CD4-positive, alpha-beta T cell treated with Interleukin-1 beta for 1 hour (primary cell): ENCODE measurements at places on chromosomes 16 and 17.

GRCh38 chr17:62597920-62598319 lies 29.6 kb upstream of the MRC2 start:
- DNase-seq, result no peak

DNA sequence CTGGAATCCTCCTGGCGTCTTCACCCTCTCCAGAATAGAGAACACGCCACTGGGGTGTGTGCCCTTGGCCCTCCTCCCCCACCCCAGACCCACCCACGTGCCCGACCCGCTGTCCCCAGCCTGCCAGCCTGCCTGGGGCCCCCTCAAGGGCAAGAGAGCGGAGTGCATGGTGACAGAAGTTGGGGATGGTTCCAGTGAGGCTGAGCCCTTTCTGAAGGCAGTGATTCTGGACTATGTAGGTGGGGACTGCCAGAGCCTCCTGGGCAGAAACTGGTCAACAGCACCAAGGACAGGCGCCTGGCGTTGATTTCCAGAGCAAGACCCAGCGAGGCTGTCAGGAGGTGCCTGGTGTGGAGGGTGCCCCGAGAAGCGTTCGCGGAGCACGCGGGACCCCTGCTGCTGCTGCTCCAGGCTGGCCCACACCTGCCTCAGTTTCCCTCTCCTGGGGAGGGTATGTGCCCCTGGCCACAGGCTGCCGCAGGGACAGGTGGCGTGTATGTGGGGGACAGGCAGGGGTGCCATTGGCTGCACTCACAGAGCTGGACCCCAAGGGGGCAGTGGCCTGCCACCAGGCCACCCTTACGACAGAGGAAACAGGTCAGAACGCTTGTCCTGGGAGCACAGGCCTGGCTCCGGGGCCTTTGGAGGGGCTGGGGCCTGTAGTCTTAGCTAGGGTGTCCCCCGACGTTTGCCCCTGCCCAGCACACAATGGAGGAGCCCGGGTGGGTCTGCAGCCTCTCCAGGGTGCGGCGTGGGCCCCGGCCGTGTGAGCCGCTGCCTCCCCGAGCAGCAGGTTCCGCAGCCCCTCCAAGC lies 1.2 kb downstream of the SSTR5 start:
- DNase-seq, result no peak

DNA sequence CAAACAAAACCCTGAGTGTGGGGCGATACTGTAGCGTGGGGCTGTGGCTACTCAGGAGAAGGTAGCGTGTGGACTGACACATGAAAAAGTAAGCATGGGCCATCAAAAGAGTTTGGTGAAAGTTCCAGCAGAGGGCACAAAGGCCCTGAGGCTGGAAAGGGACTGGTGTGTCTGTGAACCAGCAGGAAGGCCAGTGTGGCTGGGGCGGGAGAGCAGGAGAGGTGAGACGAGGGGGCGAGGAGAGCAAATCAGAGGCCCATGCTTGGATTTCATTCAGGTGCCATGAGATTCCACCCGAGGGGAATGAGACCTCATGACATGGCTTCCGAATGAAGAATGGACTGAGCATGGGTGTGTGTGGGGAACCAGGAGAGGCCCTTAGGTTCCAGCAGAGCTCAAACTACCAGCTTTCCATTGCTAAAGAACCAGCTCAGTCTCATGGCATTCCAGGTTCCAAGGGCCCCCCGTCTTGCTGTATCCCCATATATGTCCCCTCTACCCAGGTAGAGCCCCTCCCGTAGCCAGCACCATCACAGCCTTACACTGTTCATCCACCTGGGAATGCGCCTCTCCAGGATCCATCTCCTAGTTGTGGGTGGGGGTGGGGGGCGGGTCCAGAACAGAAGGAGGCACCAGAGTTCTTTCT lies 31.1 kb downstream of the TRPV2 start:
- no peak for DNase-seq

- DNase-seq, result no peak
Measured at GRCh38 chr16:67277294-67277998, 1.9 kb upstream of the PLEKHG4 start.

GRCh38 chr16:28175715-28176114 lies 36.0 kb downstream of the XPO6 start:
- DNase-seq, result no peak

- DNase-seq, result no peak
Measured at GRCh38 chr16:11242658-11243057, 13.3 kb downstream of the SOCS1 start.

- DNase-seq, result no peak
Measured at GRCh38 chr16:73248316-73248715, 200.4 kb upstream of the ZFHX3 start.

- peak; percentile 75 for DNase-seq
Measured at GRCh38 chr17:40362696-40363110, 1.8 kb downstream of the GJD3 start.

- DNase-seq, result no peak
Measured at GRCh38 chr17:7588553-7589203, 1.2 kb downstream of the SOX15 start.

DNA sequence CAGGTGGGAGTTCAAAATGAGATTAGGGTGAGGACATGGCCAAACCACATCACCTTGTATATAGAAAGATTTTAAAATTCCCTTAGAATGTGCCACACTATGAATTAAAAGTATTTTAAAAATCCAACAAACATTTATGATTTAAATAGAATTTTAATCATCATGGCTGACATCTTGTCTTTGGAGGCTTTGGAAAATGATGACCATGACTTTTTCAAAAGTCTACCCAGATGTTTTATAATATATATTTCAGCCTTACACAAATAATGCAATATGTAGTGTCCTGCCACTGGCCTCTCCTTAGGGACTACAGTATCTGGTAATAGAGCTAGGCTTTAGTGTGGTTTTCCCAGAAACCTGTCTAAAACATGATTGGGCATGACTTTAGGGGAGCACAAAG lies 1353.4 kb upstream of the GOT2 start:
- DNase-seq, result no peak

- DNase-seq, result no peak
Measured at GRCh38 chr17:40417258-40417608, 463 bp downstream of the TOP2A start.

DNA sequence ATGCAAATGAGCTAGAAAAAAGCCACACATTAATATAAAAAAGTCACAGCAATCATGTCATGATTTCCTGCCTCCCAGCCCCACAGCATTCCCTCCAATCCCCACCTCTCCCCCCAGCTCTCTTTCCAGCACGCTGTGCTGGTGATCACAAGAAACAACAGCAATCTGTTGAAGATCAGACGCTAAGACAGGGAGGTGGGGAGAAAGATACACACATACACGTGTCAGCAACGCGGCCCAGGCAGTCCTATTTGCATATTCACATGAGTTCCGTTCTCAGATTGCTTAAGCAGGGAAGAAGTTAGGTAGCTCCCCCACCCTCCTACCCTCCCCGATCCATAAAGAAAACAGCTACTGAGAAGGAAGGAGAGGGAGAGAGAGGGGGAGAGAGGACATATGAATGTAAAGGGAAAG lies 405.5 kb upstream of the PSMD7 start:
- DNase-seq, result no peak

GRCh38 chr16:78252757-78253156 lies 153.3 kb downstream of the WWOX start:
- no peak for DNase-seq

DNA sequence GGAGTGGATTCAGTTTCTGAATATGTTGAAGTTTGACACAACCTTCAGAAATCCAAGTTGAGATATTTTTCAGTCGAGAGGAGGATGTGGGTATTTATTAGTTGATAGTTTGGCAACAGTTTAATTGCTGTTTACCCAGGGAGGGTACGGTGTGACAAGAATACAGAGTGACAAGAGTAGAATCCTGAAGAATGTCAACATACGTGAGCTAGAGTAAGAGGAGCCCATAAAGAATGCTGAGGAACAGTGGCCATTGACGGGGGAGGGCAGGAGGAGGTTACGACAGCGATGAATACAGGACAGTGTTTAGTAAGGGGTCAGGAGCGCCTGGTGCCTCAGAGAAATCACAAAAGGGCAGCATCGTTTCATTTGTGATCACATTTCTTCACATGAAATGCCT lies 76.5 kb downstream of the AATF start:
- no peak for DNase-seq

- DNase-seq, result no peak
Measured at GRCh38 chr16:66617010-66617434, 12.5 kb downstream of the CMTM3 start.

DNA sequence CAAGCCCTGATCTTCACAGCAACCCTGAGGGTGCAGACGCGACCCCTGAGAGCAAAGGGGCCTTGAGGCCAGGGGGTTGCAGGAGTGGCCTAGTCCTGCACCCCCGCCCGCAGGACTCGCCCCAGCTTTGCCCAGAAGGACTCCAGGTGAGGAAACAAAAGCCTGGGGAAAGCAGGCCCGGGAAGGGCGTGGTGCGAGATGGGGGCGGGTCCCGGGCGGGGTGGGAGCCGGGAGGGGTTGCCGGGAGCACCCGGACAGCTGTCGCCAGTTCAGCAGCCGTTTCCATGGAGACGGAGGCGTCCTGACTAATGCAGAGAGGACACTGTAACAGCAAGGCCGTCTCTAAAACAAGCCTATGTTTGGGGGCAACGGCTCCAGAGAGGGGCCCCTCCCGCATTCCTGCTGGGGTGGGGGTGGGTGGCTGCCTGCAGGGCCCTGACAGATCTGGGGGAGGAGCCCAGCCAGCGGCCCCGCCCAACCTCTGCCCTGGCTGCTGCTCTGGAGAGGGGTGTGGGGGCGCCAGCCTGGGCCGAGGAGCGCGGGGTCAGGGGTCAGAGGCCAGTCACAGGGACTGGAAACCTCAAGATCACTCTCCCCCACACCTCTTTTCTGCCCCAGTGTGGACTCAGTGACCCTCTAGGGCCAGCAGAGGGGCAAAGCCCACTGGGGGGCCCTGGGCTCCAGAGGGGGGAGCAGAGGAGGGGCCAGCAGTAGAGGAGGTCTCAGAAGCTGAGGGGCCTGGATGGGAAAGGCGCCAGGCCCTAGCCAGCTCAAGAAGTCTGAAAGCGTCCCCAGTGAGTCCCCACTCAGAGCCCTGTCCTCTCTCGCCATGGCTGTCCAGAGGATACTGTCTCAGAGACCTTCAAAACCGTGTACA lies 3.1 kb upstream of the TPPP3 start:
- no peak for DNase-seq

GRCh38 chr16:64983963-64984362 lies 137.9 kb downstream of the CDH11 start:
- DNase-seq, result no peak

GRCh38 chr17:42078396-42079043 lies 19.8 kb downstream of the ZNF385C start:
- DNase-seq, result no peak

DNA sequence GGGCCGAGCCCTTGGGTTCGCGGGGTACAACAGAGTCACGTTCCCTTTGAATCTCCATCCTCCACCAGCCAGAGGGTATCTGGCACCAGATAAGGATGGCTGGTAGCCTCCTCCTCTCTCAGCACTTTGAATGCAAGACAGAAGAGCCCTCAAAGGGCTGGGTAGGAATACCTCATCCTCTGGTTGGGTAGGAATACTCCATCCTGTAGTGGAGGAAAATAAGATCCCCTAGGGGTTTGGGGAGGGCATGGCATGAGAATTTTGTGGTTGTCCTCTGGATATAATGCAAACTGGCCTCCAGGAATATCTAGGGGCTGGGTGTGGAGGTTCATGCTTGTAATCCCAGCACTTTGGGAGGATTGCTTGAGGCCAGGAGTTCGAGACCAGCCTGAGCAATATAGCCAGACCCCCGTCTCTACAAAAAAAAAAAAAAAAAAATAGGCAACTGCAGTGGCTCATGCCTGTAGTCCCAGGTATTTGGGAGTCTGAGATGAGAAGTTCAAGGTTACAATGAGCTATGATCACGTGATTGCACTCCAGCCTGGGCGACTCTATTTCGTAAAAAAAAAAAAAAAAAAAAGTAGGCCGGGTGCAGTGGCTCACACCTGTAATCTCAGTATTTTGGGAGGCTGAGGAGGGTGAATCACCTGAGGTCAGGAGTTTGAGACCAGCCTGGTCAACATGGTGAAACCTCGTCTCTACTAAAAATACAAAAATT lies 2.7 kb downstream of the IGFBP4 start:
- DNase-seq, result no peak

DNA sequence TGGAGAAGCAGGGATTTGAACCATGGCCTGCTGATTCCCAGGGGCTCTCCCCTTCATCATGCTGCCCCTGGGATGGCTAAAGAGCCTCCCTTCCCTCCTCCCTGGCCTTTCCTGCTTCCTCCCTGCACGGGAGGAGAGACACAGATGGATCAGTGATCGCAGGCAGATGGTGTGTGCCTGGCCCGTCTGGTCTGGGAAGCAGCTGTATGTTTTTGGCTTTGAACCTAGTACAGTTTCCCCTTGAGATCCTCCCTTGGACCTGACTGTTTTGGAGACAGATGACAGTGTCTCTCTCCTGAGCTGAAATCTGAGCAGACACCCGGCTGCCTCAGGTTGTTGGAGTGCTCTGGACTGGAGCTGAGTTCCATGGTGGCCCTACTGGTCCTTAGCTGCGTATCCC lies 29.0 kb upstream of the ATP2C2 start:
- no peak for DNase-seq

GRCh38 chr17:59093145-59093701 lies 13.5 kb downstream of the TRIM37 start:
- DNase-seq, result no peak

- peak; percentile 58 for DNase-seq
Measured at GRCh38 chr17:47203984-47204721, 5.0 kb upstream of the MYL4 start.

GRCh38 chr16:47612711-47613110 lies 151.6 kb downstream of the PHKB start:
- no peak for DNase-seq

DNA sequence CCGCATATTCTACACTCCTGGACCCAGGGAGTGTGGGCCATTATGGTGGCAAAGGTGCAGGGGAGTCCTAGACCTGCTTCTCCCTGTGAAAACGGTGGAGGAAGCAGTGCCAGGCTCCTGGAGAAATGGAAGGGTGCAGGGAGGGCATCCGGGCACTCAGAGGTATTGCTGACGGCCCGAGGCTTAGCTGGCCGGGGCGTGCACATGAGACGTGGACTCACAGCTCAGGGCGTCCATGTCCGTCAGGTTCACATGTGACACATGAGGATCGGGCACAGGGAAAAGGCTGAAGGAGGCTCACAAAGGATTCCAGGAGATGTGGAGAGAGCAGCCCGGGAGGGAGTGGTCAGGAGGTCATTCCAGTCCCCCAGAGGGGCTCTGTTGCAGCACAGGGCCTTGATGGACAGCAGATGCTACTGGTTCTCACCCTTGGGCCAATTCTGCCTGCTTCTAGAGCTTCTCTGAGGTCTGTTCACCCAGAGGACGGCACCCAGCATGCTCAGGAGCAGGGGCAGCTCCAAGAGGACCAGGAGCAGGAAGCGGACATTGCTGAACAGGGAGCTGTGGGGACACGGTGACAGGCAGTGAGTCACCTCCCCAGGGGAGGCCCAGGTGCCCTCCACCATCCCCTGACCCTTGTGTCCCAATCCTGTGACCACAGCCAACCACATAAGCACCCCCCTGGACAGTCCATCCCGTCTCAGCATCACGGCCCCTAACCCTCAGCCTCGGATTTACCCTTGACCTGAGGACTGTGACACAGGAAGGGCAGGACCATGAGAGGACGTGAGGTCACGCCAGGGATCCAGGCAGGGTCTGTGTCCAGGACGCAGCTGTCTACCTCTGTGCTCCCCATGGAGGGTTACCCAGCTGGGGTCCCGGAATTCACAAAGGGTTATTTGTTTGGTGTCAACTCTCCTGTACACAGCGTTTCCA lies 4.5 kb downstream of the CD300C start:
- no peak for DNase-seq
